ENCODE measurements at places on chromosomes 3 and 15.

DNA sequence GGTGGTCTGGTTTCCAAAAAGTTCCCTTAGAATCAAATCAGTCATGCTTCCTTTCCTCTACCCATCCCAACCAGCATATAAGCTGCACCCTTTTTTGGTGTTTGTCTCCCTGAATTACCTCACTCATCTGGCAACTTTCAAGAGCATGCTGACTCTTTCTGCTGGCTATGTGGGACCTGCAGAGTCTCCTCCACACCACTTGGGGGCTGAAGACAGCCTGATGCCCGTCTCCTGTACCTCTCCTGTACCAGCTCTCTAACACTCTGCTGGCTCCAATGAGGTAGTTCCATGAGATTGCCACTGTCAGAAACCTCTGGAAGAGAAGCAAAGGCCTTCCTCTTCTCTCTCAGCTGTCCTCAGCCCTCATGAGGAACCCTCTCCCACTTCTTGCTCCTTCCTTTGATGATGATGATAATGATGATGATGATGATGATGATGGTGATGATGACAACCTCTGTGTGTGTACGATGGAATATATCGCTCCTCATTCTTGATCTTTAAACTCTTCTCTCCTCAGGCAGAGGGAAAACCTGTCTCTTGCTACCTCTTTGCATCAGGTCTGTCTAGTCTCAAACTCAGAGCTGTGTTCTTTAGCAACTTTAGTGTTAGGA, 257.5 kb downstream of the ZNF621 start:
- peak; percentile 21 for DNase-seq

GRCh38 chr3:171704002-171704401, 106.3 kb downstream of the PLD1 start:
- DNase-seq: peak; percentile 60

DNA sequence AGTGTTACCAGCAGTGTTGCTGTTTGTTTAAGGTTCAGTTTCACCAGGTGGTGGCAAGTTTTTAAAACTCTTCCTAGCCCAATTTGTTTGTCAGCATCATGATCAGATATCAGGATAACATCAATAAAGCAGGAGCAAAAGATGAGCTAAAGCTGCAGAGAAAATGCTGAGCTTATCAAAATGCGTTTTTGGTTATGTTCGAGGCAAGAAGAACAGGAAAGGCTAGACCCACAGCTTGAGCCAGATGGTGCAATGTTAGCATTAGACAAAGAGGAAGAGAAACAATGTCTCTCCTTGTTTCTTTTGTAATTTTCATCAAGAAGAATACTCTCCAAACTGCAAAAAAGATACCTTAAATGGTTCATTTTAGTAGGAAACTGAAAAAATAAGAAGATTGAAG, 66.2 kb downstream of the THRB start:
- DNase-seq: no peak

DNA sequence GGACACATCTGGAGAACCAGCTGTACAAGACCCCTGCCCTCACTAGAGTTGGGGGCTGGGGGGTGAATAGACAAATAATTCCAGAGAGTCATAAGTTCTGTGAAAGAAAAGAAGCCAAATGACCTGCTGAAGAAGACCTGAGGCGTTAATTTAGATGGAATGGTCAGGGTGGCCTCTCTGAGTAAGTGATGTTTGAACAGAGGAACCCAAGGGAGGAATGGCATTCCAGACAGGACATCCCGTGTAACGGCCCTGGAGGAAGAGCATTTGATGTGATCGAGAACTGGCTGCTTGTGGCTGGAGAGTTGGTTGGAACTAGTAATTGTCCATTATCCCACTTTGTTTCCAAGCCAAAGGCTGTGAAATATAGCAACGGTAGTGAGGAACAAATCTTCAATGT, 1.7 kb downstream of the NR2C2 start:
- DNase-seq: no peak

- no peak for DNase-seq
Observed at GRCh38 chr3:173139420-173139819, 1.6 kb downstream of the SPATA16 start.

DNA sequence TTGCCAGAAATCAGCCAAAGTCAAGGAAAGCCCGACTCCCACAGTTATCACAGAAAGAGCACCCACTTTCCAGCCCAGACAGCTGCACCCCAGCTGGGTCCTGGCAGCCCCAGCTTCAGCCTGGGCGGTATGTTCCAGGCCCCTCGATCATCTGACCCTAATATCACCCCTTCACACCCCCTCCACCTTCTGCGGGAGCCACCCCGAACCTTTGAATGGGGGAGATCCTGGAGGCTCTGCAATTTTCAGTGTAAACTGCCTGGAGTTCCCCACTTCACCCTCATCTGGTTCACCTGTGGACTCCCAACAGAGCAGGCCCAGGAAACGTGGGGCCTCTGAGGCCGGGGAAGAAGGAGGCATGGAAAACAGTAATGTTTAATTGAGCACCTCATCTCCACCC, 5.9 kb downstream of the PRSS50 start:
- DNase-seq: no peak

DNA sequence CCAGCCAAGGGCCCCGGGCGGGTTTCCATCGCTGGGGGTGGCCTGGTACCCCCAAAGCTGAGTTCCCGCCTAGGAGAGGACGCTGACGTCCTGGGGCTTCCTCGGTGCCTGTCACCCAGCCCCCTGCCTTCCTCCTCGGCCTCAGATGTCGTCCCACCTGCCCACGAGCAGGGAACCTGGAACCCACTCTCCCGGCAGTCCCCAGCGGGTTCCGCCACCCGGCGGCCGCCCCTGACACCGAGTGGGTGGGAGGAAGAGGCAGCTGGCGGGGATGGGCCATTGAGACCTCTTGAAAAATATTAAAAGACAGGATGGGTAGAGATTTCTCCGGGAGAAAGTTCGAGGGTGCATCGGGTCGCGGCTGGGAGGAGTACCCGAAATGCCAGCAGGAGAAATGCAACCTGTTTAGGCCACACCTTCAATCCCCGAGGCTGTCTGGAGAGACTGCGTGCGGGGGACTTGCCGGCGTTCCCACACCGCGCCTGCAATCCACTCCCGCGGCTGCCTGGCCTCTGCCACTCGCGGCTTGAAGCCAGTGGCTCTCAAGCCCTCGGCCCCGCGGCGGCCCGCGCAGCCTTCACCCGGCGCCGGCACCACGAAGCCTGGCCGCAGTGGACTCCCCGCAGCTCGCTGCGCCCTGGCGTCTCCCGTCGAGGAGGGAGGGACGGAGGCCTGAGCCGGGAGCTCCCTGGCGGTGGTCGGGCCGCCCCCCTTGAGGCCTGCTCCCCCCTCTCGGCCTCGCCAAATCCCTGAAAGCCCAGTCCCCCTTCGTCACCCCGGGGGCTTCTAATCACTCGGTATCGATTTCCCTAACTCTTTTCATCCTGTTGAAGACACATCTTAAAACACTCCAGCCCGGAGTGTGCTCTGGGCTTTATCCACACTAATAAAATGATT, 8.6 kb upstream of the NR2F2 start:
- DNase-seq: no peak

DNA sequence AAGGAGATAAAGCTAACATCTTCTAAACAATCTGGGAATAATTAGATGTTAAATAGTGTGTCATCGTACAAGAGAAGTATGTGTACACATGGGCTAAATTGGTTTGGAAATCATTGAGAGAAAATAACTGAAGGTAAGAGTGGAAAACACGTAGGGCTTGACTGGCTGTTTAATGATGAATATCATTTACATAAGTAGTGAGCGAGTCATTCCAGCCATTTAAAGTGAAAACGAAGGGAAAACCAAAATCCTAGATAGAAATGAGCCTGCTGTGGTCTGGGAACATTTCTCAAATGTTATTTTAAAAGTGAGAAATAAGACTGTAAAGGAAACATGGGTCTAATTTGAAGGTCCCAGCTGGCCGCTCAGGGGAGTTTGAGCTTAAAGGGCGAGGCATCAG, 41.9 kb upstream of the KCNMB2 start:
- no peak for DNase-seq

DNA sequence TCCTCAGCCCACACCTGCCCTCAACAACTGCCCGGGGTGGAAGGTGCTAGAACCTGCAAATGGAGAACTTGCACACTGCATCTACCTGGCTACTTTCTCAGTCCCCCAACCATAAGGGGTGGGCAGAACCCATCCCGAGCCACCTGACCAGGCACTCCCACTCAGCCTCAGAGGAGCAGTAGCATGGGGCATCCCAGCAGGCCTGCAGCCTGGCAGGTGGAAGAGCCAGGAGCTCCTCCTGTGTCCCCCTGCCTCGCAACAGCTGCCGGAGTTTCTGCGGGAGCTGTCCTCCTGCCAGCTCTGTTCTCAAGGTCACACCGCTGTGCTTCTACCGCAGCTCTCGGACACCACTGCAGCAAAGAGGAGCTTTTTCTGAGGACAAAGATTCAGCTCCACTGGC, 27.5 kb downstream of the RAB6B start:
- no peak for DNase-seq

DNA sequence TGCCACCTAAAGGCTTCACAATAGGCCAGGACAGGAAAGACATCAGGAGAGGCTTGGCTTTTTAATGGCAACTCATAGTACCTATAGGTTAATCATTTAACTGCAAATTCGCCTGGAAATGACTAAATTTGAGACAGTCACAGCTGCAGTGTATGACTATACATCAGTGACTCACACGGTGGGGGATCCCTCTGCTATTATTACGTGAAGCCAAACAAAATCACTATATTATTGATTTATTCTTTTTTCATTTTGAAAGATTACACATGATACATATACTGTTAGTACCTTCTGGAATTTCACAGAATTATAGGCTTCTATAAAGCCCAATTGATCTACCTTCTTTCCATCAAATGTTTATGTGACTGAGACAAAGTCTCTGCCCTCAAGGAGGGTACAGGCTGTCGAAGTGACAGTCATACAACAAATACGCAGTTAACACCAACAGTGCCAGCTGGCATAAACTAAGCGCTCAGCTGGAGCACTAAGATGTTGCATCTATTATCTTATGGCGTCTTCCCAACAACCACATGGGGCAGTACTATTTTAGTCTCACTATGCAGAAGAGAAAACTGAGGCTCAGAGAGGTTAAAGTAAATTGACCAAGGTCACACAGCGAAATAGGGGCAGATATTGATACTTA, 82.0 kb upstream of the LMOD3 start:
- DNase-seq: no peak

- DNase-seq: no peak
Observed at GRCh38 chr3:66823532-66823931, 174.6 kb upstream of the KBTBD8 start.

GRCh38 chr3:150443331-150443741, 35.2 kb downstream of the TSC22D2 start:
- no peak for DNase-seq

DNA sequence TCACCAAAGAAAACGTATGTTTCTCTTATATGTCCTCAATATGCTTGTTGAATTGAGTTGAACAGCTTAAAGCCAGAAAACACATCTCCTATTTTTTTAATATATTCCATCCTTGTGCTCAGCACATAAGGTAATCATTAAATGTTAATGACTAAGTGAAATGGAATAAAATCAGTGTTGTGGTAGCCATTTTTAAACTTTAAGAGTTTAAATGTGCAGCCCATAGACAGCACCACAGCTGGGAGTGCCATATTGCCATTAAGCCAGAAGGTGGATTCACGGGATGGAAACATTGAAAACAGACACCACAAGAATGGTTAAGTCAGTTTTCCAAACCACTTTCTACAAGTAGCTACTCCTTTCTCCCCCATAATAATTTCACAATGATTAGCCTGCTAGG, 76.8 kb upstream of the C15orf61 start:
- DNase-seq: no peak

GRCh38 chr3:147919496-147919895, 510.3 kb downstream of the ZIC1 start:
- no peak for DNase-seq

GRCh38 chr3:63774781-63775180, 44.3 kb upstream of the C3orf49 start:
- DNase-seq: no peak

GRCh38 chr15:33074942-33075341, 119.6 kb downstream of the FMN1 start:
- no peak for DNase-seq

DNA sequence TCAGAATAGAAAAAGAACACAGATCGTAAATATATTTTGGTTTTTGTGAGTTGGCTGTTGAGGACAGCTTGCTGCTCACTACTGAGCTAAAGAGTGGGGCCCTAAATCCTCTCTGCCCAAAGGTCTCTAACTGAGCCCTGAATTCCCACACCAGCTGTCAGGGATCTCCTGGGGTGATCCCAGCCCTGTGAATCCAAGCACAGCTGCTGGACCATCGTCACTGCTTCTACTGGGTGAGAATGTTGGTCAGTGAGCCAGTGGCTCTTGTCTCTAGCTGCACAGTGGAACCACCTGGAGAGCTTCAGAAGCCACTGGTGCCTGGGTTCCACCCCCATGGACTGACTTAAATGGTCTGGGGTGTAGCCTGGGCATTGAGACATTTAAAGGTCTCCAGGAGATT, 90.5 kb upstream of the IL12A start:
- no peak for DNase-seq

- DNase-seq: no peak
Observed at GRCh38 chr3:121463745-121464144, 82.0 kb downstream of the POLQ start.

GRCh38 chr3:152589644-152590043, 245.3 kb upstream of the P2RY1 start:
- DNase-seq: no peak

DNA sequence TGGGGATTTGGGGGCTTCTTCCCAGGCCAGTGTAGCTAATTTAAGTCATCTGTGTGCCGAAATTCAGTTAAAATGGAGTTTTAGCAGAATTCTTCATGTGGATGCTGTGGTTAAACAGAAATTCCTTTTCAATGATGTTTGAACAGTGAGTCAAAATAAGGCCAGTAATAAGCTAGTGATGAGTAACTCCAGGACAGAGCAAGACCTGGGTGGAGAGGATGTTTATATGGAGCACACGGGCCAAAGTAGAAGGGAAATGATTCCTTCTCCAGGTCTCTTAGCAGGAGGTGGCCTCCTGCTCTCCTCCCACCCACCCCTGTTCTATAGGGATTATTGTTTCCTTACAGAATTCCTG, 31.9 kb upstream of the UACA start:
- DNase-seq: no peak

GRCh38 chr3:62965311-62965710, 90.1 kb upstream of the CADPS start:
- DNase-seq: no peak

- DNase-seq: peak; percentile 71
Observed at GRCh38 chr15:79090487-79091203, at the start of gene RASGRF1. RASGRF1 (minus strand) TSS chr15:79090780; CDS start chr15:79090498, 282 bp downstream.
